Bronchial epithelial cell (primary cell): ENCODE measurements at places on chromosomes 11 and 22. TPM values are rescaled to one million over a fixed set of nuclear protein-coding genes. Genes with fewer than 3 reads are reported as not detected.

GRCh38 chr11:47270331-47271271 lies 668 bp downstream of the MADD start:
- DNase-seq = peak; percentile 47

DNA sequence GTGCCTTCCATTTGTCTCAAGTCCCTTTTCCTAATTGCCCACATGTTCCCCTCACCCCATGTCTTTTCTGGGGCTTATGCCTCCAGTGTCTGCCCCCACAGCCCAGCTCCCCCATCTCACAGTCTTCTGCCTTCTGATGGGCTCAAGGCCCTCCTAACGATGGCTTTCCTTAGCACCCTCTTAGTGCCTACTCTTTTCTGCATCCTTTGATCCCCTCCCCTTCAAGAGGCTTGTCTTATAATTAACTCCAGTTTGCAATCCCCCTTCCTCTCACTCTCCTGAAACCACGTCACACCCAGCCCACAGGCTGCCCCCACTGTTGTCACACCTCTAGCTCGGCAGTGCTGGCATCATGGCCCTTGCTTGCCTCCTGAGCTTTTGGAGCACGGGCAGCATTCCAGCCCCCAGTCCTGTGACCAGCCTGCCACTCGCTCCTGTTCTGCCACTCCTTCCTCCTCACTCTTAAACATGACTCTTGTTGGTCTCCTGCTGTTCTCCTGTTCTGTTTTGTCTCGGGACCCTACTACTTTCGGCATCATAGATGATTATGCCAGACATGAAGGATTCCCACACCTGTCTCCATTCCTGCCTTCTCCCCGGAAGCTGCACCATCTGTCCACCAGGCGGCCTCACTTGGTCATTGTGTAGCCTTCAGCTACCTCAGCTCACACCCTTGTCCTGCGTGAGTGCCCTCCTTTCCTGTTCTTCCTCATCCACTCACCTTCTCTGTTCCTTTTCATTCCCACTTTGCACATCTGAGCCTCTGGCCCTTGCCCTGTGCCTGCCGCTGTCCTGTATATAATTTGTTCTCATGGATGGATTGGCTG lies 26.1 kb downstream of the UBE2L3 start:
- no peak for DNase-seq

TOMT gene
- not detected in 2 replicates for total RNA-seq

SPCS2 gene
- 14.7 and 29.8 TPM in 2 replicates for total RNA-seq
